ENCODE measurements at places on chromosomes 2 and 18.

DNA sequence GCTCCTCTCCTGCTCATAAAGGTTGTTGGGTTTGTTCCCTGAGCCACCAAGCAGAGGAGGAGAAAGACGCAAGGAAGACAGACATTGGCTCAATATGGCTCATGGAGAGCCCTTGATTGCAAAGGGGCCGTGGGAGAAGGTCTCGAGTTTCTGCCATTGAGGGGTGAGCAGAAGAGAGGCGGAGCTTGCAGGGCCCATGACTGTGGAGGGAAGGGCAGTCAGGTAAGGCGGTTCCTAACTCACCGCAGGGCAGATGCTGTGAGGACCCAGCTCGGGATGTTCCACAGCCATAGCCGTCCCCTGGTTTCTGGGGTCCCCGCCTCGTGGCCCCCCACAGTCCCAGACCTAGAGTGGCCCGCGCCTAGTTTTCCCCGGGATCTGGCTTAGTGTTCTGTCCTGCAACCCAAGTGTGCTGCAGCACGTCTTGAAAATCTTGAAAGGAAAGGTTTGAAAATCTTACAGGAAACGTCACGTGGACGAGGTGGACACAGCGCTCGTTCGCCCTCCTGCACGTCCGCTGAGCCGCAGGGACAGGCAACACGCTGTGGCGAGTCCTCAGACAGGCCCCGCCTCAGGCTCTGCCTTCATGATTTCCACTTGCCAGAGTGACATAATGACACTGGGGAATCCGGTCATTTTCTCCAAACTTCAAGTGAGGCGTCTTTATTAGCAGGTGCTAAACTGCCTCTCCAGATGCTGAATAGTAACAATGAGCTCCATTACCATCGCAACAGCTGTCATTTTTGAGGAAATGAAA is 105.5 kb upstream of the HDAC4 start:
- no peak for DNase-seq

GRCh38 chr2:120511947-120512710 is 166.2 kb downstream of the INHBB start:
- no peak for DNase-seq

GRCh38 chr2:168490015-168490874 is 34.2 kb downstream of the CERS6 start:
- DNase-seq: no peak

GRCh38 chr18:23617412-23618014 is 31.2 kb upstream of the NPC1 start:
- DNase-seq: no peak

DNA sequence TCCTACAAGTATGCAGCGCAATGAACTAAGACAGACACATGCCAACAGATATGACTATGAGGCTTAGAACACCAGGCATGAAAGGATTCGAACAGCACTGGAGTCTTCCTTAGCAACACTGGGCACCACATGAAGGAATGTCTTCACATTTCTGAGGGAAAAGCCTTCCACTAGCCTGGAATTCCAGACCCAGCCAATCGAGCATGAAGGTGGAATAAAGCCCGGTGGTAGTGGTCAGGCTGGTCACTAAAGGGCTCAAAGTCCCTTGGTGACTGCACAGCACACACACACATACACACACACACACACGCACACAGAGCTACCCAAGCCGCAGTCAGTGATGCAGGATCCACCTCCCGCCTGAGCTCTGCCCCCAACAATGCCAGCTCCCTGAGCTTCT is 19.7 kb upstream of the SFXN5 start:
- no peak for DNase-seq

GRCh38 chr2:195450552-195451113 is 206.4 kb upstream of the SLC39A10 start:
- no peak for DNase-seq

DNA sequence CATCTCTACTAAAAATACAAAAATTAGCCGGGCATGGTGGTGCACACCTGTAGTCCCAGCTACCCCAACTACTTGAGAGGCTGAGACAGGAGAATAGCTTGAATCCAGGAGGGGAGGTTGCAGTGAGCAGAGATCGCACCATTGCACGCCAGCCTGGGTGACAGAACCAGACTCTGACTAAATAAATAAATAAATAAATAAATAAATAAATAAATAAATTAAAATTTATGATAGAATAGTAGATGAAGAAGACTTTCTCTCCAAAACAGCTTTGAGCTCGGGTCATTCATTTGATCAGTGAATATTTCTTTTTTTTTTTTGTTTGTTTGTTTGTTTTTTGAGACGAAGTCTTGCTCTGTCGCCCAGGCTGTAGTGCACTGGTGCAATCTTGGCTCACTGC is 17.6 kb upstream of the MTA3 start:
- no peak for DNase-seq

DNA sequence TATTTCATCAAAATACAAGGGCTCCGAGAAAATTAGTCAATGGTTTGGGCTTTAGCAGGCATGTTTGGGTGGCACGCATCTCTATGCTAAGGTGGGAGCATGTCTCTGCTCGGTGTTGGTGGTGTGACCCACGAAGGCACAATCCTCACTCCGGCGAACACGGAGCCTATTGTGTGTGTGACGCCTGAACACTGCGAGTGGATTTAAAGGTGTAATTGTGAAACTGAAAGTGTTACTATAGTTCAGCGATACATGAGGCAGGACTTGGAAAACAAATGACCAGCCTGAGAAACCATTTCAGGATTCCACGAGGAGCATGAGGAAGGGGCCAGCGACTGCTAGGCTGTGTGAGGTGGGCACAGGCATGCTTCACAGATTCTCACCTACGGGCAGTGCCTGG is 41.7 kb upstream of the LDLRAD4 start:
- no peak for DNase-seq

DNA sequence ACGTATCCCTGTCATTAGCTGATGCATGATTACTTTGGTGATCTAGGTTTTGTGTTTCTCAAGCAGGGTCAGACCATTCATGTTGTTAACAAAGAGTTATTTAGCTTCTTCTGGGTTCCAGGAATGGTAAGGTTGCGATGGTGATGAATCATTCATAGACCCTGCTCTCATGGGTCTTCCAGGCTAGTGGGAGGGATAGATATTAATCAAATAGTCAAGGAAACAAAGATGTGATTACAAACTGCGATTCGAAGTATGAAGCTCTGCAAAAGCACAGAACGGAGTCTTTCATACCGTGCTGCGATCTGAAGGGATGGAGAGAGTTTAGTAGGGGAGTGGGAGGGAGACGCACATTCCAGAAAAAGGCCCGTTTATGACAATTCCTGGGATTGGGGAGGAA is 42.1 kb downstream of the CAVIN2 start:
- DNase-seq: no peak

DNA sequence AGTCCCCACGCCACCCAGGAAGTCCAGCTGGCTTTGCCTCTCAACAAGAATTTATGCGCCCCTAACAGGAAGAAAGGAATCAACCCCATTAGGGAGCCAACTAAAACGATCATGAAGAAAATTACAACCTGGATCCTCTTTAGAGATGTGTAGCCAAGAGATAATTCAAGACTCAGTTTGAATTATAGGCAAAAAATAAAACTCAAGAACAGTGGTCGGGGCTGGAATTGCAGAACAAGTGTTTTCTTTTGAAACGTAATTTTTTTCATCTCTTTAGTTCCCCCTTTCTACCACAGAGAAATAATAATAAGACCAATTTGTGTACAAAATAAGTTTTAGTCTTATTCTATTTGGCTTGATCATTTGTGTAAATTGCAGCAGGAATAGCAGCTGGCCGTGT is 22.4 kb downstream of the PDCD1 start:
- no peak for DNase-seq

GRCh38 chr2:11375689-11376027 is 31.2 kb upstream of the ROCK2 start:
- no peak for DNase-seq

- DNase-seq: no peak
Observed at GRCh38 chr2:192634557-192634956, 439.8 kb upstream of the TMEFF2 start.

DNA sequence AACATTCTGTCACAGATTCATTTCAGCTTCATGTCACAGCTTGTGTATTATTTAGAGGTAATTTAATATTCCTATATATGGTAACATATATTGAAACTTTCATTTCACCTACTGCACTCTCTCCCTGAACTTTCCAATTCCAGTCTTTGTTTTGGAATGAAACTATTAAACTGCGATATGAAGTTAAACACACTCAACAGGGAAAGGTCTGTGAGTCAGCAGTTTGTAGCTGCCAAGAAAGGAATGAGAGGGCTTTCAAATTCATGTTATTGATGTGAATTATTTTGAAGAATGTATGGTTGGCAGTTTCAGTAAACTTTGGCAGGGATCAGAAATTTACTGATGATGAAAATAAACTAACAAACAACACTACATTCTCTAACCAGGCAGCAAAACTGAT is 148.3 kb downstream of the HNMT start:
- no peak for DNase-seq

DNA sequence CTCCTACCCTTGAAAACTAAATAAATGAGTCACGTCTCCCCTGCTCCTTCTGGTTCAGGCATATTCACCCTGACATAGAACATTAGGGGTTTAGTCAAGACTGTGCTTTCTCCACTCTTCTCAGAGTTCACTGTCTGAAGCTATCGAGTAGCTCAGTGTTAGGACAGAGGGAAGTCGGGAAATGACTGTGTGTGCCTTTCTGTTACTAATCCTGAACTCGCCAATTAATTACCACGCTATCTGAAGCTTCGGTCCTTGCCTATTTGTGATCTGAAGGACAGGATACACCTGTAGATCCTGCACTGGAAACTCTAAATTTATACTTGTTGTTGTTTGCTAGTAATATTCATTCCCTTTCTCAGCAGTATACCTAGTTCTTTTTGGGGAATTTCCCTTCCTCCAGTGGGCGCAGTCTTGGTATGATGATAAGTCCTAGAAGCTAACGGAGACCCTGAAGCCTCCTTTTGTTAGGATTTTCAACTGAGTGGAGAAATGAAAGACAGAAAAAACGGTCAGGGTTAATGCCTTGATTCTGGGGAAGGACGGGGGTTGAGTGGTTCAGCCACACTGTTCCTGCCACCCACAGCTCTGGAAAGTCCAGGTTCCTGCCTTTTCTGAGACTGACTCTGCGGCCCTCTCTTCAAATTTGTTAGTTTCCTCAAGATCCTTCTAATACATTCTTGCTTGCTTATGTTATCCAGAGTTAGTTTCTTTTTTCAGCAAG is 218.0 kb downstream of the DLGAP1 start:
- DNase-seq: no peak

GRCh38 chr2:232315049-232315922 is 63.3 kb upstream of the ALPP start:
- DNase-seq: no peak

GRCh38 chr18:23703057-23703986 is 14.1 kb downstream of the LAMA3 start:
- DNase-seq: no peak

DNA sequence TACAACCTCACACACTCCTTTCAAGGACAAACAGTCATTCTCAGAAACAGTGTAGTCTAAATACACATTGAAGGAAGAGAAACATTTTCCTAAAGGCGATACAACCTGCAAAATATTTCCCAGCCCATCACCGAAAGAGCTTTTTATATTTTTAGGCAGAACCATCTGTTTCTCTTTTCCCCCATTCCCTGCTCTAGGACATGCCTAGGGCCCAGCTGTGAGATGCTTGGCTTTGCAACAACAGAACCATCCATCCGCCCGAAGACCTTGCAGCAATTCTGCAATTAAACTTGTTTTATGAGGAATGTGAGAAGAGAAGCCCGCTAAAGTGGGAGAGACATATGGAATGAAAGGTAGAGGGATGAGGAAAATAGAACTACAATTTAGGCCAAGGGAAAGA is 105.6 kb upstream of the RFX8 start:
- DNase-seq: no peak

DNA sequence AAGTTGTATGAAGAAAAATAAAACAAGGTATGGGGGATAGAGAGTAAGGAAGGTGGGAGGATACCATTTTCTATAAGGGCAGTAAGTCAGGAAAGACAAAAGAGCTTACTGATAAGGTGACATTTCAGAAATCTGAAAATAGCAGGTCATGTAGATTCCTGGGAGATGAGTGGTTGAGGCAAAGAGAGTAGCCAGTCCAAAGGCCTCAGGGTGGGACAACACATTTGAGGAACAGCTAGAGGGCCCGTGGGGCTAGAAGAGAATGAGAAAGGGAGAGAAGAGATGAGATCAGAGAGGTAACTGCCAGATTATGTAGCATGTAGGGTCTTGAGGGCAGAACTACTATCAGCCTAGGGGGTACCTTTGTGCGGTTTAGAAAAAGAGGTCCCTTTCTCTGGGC is 2.9 kb downstream of the CLHC1 start:
- no peak for DNase-seq

- DNase-seq: peak; percentile 87
Observed at GRCh38 chr2:1226766-1227165, 186.5 kb upstream of the TPO start.

DNA sequence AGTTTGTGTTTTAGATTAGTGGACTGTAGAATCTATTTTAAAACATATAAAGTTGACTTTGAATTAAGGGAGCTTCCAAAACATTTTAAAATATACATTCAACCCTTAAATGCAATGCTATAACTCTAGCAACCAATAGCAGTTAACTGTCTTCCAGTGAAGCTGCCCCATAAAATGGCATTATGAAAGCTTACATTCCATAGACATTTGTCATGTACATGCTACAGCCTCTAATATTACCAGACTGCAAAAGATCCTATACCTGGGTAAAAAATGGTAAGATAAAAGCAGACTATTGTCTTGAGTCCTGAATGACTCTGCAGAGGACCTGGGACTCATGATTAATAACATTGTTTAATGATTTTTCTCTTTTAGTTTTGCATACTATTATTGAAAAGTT is 489.4 kb downstream of the LRP1B start:
- no peak for DNase-seq

GRCh38 chr2:224893848-224894247 is 148.4 kb downstream of the DOCK10 start:
- DNase-seq: no peak

GRCh38 chr2:157903626-157904025 is 27.5 kb upstream of the ACVR1 start:
- DNase-seq: no peak

- no peak for DNase-seq
Observed at GRCh38 chr2:83221258-83221657, 1237.8 kb downstream of the SUCLG1 start.

DNA sequence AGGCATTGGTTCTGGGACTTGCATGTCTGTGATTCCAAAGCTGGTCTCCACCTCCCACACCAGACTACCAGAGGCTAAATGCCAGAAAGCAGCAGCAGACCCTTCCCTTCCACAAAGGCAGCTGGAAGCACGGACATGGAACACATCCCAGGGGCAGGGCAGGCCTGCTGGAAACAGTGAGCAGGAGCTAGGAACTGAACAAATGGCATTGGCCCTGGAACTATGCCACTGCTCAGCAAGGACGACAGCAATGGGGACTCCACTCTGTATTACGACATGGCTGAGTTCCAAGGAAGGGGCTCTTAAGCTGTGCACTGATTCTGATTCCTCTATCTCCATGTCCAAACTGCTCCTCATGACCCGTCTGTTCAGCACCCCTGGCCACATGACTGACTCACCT is 77.8 kb upstream of the TFCP2L1 start:
- DNase-seq: no peak

GRCh38 chr2:72425996-72426395 is 278.3 kb upstream of the CYP26B1 start:
- DNase-seq: no peak

- no peak for DNase-seq
Observed at GRCh38 chr18:28718696-28719095, 541.8 kb upstream of the CDH2 start.

Data from NCI-H187 (cell line).